Stimulated activated CD8-positive, alpha-beta memory T cell treated with anti-CD3 and anti-CD28 coated beads, Interleukin-2, amount 100 ng/mL, for 1 hour (primary cell): ENCODE measurements at places on chromosomes 5 and 9.

- DNase-seq, result no peak
These were observed 6.3 kb downstream of the SLC25A51 start for GRCh38 chr9:37897665-37898064.

DNA sequence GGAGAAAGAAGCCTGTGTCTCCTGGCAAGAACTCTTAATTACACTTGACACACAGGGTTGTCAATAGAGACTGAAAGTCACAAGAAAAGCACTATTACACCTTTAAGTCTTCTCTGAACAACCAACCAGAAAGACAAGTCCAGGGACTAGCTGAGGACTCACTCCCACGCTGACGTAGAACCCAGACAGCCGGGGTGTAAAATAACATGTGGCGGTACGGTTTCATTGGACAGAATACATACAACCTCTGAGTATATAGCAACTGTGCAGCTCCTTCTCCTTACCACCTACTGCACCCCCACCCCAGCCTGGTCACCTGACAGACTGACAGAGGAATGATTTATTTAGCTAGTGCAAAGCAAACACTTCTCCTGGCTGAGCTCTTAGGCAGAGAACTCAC, 103.4 kb upstream of the RASEF start:
- DNase-seq, result no peak

DNA sequence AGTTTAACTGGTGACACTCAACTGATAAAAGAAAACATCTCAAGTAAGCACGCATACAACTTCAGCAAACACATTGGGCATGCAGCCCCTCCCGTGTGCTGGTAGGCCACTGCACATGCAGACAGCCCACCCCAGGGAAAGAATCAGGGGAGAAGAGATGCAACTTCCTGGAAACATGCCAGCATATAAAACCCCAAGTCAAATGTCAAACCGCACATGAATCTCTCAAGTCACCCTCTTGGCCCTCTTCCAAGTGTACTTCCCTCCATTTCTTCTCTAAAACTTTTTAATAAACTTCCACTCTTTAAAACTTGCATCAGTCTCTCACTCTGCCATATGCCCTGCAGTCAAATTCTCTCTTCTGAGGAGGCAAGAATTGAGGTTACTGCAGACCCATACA, 732.7 kb downstream of the SEMA5A start:
- DNase-seq, result no peak

DNA sequence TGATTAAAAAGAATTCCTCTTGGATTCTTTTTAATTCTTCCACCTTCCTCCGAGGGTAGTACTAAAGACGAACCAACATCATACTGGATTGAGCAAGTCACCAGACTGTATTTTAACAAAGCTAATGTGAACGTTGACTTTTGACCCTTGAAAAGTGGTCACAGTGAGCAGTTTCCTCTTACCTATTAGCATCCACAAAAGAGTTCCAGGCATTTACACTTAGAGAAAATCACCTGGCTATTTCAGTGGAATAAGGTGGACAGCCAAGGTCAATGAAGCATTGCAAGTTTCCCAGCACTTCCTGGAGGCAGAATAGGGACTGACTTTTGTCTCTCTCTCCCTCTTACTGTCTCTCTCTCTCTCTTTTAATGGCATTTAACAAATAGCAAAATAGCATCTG, 145.1 kb upstream of the DAB2 start:
- no peak for DNase-seq

GRCh38 chr9:99249619-99250018, 27.5 kb downstream of the SEC61B start:
- DNase-seq, result no peak

GRCh38 chr5:91423871-91424270, 40.8 kb upstream of the ARRDC3 start:
- no peak for DNase-seq

DNA sequence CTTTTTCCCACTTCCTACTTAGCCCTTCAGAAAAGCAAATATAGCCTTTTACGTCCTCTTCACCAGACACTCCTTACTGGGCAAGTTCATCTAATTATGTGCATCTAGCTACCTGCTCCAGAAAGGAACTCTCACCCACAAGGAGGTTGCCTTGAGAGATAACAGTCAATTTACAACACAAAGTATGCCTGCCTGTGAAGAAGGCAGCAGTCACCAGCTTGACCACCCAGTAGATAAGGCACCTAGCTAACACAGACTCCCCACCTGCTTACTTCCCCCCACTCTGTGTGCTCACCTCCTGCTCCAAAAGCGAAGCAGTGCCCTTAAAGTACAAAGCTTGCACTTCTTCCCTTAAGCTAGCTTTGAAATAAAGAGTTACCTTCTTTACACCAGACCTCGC, 111.7 kb upstream of the MRPS30 start:
- no peak for DNase-seq

DNA sequence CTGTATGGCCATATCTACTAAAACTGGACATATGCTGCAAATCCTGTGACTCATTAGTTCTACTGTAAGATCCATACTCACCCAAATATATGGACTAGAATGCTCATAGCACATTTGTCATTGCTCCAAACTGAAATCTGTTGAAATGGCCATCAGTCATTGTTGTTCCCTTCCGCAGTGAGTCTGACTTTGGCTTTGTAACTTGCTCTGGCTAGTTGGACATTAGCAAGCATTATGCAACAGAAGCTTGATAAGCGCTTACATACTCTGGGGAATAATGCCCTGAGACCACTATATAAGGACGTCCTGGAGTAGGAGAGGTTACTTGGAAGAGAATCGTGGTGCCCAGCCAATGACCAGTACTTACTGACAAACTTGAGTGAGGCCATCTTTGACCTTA, 9.0 kb downstream of the KIAA1958 start:
- DNase-seq, result no peak

DNA sequence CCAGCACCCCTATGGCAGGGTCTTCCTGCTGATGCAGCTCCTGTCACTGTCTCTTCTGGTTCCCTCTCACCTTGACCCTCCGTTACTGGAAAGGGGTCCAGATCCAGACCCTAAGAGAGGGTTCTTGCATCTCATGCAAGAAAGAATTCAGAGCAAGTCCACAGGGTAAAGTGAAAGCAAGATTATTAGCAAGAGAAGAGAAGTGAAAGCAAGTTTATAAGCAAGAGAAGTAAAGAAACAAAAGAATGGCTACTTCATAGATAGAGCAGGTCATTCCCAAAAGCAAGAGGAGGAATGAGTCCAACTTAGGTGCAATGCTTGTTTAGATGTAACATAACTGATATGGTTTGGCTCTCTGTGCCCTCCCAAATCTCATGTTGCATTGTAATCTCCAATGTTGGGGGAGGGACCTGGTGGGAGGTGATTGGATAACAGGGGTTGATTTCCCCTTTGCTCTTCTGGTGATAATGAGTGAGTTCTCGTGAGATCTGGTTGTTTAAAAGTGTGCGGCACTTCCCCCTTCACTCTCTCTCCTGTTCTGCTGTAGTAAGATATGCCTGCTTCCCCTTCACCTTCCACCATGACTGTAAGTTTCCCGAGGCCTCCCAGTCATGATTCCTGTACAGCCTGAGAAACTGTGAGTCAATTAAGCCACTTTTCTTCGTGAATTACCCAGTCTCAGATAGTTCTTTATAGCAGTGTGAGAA, 183.3 kb downstream of the MED10 start:
- DNase-seq, result no peak

GRCh38 chr5:56783261-56783660, 32.1 kb upstream of the MAP3K1 start:
- no peak for DNase-seq

DNA sequence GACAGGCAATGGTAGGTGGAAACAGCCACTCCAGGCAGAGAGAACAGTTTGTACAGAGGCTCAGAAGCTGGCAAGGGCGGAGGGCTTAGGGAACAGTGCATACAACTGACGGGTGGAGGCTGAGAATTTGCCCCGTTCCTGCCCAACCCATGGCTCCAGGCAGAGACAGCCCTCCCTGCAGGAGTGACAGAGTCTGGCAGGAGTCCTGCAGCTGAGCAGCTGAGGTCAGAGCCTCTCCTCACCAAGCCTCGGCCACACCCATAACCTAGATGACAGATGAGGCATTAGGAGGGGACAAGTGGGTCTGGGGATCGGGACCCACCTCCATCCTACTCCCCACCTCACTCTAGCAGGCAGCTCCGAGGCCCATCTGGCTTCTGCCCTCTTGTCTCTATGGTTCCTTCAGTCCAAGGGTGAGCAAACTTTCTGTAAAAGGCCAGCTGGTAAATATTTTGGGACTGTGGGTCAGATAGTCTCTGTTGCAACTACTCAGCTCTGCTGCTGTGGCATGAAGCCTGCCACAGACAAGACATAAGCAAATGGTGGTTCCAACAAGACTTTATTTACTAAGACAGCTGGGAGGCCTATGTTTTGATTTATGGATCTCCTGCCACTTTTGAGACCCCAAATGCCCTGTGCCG, 83.7 kb downstream of the SH3TC2 start:
- DNase-seq, result no peak

GRCh38 chr9:105127863-105128220, 116.6 kb upstream of the SLC44A1 start:
- DNase-seq, result no peak

DNA sequence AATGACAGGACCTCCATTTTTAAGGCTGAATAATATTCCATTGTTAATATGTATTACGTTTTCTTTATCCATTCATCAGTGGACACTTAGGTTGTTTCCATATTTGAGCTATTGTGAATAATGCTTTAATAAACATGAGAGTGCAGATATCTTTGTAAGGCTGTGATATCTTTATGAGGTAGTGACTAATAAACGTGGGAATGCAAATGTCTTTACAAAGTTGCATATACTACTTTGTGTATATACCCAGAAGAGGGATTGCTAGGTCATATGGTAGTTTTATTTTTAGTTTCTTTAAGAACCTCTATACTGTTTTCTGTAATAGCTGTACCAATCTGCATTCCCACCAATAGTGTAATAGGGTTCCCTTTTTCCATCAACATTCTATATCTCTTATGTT, 148.7 kb downstream of the FOCAD start:
- DNase-seq, result no peak
